Neural crest cell (in vitro differentiated cells): ENCODE measurements at places on chromosomes 4 and X. TPM values are rescaled to one million over a fixed set of nuclear protein-coding genes. Genes with fewer than 3 reads are reported as not detected.

The HDX gene
- total RNA-seq = 8.8 and 10.6 TPM in 2 replicates

The CCKAR gene
- not detected in 2 replicates for total RNA-seq

The TSR2 gene
- 39.3 and 40.2 TPM in 2 replicates for total RNA-seq

The TMEM164 gene
- 85.3 and 90.2 TPM in 2 replicates for total RNA-seq

The EDA gene
- 1.8 and 2.5 TPM in 2 replicates for total RNA-seq

The RBMX gene
- total RNA-seq = 532 and 541 TPM in 2 replicates

The GLRA2 gene
- 0.73 and 1.3 TPM in 2 replicates for total RNA-seq

The SEPSECS gene
- total RNA-seq = 8.2 and 9.3 TPM in 2 replicates

The BCAP31 gene
- total RNA-seq = 117 and 118 TPM in 2 replicates

The POU3F4 gene
- total RNA-seq = 13.0 and 13.8 TPM in 2 replicates

The DSPP gene
- not detected in 2 replicates for total RNA-seq

The PHKA1 gene
- 10.1 and 10.2 TPM in 2 replicates for total RNA-seq

The SPANXD gene
- not detected in 2 replicates for total RNA-seq

The FGFRL1 gene
- total RNA-seq = 54.9 and 58.8 TPM in 2 replicates

The JCHAIN gene
- not detected in 2 replicates for total RNA-seq

GRCh38 chrX:53584891-53585290 is 101.6 kb downstream of the HUWE1 start:
- DNase-seq = no peak

GRCh38 chrX:71067712-71068043 is 456 bp downstream of the SNX12 start:
- DNase-seq = no peak

DNA sequence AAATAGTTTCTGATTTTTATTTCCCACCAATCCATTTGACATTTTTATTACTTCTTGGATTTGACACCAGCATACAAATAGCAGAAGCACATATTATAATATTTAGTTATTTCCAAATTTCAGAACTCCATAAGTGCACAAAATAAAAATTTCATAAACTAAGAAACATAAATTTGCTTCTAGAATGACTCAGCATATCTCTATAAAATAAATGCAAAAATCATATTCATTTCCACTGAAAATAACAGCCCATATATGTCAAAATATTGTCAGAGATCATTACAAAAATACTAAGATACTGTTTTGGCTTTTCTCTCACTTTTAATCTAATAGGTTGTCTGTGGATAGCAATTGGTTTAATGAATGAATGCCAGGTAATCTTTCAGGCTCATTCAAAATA is 1654.2 kb downstream of the PCDH19 start:
- DNase-seq = no peak

DNA sequence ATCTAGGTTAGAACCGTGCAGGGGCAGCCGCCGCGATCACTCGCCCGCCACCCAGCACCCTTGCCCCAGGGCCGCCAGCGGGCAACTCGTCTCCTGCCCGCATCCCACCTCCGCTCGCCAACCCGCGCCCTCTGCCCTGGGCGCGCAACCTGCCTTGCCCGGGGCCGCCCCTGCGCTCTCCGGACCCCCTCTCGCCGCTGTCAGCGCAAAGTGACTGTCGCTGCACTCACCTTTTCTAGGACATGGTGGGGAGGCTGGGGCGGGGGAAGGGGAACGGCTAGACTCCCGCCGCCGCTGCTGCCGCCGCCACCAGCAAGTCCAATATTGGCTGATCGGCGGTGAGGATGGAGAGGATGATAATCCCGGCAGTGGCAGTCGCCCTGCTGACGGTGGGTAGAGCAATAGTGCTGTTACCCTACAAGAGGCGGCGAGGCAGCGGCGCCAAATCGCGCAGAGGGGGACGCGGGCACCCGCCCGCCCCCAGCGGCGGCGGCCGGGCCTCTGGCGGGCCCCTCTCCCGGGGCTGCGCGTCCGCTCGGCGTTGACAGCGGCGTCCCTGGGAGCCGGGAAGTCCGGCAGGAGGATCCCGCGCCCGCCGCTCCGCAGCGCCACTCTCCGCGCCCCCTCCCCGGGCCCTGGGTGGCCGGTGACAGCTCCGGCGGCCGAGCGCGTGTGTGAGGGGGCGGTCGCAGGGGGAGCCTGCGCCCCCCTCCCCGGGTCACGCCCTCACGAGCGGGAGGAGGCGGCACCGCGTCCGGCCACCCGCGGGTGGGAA is 2.3 kb upstream of the NR3C2 start:
- DNase-seq = peak; percentile 23

- DNase-seq = no peak
Measured at GRCh38 chr4:141580523-141580922, 55.9 kb upstream of the IL15 start.

DNA sequence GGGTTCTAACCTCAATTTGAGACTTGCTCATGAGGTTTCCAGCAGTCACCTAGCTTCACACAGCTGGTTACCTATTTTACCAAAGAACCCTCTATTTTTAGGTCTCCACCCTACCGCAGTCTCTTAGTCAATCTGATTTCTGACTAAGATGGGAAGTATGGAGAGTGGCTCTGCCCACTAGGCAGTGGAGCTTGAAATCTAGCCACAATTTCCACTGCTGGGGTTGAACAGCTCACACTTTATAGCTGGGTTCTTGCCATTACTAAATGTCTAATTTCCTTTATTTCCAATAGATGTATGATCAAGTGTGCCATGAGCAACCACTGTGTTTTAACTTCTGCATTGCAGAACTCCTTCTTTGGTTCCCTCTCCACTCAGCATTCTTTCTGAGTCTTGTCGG is 43.1 kb downstream of the GASK1B start:
- DNase-seq = no peak

DNA sequence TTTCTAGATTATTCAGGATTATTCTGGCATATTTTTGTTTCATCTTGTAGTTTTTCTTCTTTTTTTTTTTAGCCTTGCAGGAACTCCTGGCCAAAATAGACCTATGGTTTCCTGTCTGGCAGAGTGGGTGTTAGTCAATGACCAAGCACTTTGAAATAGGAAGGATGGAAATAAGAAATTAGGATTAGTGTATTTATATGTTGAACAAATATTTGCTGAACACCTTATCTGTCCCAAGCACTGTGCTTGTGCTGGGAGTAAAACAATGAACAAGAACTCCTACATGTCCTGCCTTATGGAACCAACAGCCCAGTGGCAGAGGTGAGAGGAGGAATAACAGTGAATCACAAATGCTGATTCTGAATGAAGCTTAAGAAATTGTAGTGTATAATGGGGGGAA is 4.5 kb downstream of the MMRN1 start:
- no peak for DNase-seq

- peak; percentile 60 for DNase-seq
Measured at GRCh38 chr4:74038425-74039314, at the start of gene CXCL3. Gene CXCL3, minus strand, starts transcription at chr4:74038689. Its CDS starts 78 bp downstream, at chr4:74038611.

DNA sequence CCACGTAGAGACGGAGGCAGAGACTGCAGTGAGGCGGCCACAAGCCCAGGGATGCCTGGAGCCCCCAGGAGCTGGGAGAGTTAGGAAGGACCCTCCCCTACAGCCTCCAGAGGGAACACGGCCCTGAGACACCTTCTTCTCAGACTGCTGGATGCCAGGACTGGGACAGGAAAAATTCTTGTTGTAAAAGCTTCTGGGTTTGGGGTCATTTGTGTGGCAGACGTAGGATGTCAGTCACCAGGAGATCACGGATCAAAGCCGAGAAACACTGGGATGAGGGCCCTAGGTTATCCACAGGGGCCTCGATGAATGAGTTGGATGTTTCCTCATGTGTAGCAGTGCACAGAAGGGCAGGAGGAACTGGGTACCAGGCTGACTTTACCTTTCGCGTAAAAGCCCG is 163.7 kb downstream of the SHOX start:
- no peak for DNase-seq

DNA sequence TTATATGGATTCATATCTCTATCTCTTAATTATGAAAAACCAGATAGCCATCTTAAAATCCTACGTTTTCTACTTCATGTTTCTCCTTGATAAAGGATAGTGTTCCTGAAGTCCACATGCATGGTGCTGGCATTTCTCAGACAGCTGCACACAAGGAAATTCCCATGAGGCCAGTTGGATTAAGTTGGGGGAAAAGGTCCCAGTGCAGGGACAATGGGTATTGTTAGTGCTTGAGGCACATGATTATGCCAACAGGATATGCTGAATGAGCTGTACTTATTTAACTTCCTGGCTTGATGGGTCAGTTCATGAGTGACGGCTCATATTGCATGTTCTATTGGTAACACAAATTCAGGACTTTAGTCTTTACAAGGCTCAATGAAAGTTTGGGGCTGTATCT is 913.9 kb upstream of the NDST4 start:
- DNase-seq = no peak

DNA sequence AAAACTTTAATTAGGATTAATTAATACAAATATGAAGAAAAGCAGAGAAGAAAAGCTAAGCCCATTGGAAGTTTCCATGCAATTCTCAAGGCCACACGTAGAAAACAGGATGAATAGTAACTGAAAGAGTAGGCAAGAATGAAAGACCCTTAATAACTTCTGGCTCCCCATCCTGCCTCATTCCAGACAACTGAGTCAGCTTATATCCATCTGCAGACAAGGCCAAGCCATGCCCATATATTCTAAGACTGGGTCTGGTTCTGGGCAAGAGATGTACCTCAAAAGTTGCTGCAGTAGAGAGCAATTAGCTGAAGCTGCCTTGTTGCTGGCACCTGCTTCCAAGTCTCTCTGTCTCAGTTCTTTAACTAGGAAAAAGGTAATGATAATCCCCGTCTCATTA is 244.1 kb downstream of the GPC3 start:
- no peak for DNase-seq

DNA sequence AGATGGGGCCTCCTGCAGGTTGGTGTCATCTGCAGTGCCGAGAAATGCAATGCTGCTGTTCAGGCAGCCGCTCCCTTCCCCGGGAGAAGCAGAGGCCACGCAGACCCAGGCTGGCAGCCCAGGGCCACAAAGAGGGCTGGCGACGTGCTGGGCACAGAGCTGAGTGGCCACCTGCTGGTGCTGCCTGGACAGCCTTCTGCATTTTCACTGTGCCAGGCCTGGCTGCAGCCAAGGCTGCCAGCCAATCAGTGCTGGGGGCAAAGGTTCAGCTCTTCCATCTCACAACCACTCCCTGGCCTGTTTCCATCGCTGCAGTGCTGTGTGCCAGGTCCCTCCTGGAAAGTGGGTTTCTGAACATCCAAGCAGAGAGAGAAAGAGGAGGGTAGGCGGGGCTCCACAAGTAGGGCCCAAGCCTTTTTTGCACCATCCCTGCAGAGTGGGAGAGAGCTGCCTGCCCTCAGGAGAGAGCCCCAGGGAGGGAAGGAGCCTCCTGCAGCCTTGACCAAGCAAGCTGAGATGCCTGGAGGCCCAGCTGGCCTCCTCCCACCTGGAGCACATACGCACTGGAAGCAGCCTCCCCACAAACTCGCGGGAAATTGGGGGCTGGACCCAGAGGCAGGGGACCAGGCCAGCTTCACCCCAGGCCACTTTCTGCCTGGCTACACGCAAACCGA is 20.1 kb downstream of the ADRA2C start:
- DNase-seq = no peak

DNA sequence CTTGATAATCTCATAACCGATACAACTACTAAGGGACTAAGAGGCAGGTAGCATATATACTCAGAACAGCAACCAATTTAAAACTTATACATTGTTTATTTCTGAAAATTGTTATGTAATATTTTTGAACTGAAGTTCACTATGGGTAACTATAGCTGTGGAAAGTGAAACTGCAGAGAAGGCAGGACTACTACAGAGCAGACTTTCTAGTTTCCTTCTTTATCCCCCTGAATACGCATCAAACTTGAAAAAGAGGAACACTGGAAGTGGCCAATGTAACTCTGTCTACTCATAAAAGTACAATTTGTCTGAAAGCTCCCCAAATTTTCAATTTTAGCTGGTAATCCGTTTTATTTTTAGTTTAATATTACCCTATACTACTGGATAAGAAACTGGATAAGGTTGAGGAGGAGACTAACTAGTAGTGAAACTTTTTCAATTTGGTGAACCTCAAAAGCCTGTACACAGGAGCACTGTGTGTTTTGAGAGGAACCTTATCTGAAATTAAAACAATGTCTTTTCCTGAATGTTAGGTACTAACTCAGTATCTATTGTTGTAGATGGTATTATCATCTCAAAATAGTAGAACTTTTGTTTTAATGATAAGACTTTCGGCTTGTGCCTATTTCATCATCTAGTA is 225.8 kb downstream of the GABRG1 start:
- no peak for DNase-seq

DNA sequence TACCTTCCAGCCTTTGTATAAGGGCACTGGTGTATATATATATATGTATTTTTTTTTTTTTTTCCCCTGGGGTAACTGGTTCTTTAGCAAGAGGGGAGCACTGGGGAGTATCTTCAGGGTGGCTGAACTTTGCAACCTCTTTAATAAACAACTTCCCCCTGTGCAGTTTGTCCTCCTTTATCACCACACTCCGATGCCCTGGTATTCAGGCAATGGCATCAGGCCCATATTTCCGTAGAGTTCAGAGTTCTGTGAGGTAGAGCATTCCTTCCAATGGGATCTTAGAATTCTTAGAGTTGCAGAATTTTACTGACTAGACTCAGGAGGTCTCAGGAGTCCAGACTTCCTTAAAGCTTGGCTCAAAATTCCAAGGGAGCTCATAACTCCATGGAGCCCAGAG is 24.6 kb downstream of the NYX start:
- DNase-seq = no peak

DNA sequence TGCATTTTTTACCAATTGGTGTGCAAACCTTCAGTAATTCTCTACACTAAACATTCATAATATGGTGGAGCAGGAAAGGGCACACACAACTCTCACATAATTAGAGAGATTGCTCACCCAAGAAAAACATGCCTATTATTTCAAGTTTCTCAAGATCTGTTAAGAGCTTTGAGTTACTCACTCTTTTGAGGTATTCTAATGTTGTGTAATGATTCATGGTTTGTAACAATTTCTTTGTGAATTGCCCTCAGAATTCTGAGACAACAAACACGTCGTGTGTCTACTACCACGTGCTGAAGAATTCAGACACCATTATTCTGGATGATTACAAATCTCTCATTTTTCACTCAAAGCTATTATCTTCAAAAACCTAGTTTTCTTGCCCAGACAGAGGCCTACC is 82.8 kb downstream of the PDGFC start:
- no peak for DNase-seq

- DNase-seq = no peak
Measured at GRCh38 chrX:43522582-43522981, 133.5 kb upstream of the MAOA start.

GRCh38 chr4:66577922-66578321 is 907.6 kb upstream of the EPHA5 start:
- DNase-seq = no peak

DNA sequence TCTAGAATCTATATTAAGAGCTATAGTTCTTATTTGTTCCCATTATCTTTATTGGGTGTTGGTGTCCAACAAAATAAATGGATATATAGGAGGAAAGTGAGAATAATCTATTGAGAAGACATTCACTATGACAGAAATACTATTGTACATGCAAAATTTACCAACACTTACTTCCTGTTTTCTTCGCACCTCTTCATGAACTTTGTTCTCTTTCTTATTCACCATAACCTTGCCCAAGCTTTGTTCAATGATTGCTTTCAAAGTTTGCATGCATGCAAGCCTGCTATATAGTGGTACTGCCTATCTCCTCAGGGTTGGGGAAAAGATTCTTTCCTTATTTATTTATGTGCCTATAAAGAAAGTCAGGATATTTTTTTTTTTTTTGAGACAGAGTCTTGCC is 176.4 kb upstream of the JADE1 start:
- DNase-seq = no peak

- no peak for DNase-seq
Measured at GRCh38 chr4:184978211-184978610, 40.1 kb upstream of the HELT start.
